ENCODE measurements at places on chromosomes 3 and 15. TPM values are rescaled to one million over a fixed set of nuclear protein-coding genes. Genes with fewer than 3 reads are reported as not detected.
A peak's percentile ranks its signal among the peaks of the same experiment; 100 is the strongest.

GRCh38 chr15:48493763-48494225 lies 151.7 kb downstream of the FBN1 start:
- no peak for DNase-seq

DNA sequence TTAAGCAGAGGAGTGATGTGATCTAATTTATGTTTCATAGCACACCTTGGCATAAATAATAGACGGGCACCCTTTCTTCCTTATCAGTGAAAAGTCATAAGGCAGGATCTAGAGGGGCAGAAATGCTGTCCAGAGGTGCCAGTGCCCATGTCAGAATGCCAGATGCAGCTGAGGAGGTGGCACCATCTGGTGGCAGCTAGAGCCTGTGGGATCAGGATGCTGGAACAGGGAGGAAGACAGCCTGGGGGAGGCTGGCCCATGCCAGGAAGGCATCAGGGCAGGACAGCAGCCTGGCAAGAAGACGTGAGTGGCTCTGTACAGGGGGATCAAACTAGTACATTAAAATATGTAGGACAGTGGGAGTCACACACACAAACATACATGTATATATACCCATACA lies 16.5 kb downstream of the MYH15 start:
- peak; percentile 36 for DNase-seq

ERC2 gene
- total RNA-seq = 24.0 TPM

OIP5 gene
- total RNA-seq = 5.5 TPM

CYP8B1 gene
- total RNA-seq = not detected

DNA sequence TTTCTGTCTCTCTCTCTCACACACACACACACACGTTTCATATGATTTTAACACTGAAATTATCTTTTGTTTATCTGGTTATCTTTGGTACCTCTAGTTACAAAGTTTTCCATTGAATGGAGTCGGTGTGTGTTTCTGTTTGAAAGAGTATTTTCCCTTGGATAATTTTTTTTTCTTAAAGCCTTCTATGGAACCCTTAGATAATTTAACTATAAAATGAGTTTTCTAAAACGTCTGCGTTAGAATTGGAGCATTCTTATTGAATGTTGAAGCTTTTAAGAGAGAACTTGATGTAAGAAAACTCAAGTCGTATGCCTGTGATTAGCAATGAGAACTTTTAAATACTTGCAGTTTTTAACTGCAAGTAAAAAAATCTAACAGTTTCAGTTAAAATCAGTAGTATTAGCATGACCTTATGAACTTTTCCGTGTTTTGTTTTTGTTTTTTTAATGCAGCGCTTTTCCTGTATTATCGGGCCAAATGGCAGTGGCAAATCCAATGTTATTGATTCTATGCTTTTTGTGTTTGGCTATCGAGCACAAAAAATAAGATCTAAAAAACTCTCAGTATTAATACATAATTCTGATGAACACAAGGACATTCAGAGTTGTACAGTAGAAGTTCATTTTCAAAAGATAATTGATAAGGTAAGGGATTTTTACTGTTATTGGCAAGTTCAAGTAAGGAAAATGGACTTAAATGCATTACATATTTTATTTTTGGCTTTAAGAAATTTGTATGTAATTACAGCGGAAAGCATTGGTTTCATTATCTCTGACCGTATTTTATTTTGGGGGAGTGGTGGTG lies 3.0 kb downstream of the SMC4 start:
- DNase-seq = no peak

GRCh38 chr15:101528108-101528916 lies 38.8 kb upstream of the PCSK6 start:
- peak; percentile 55 for DNase-seq

DNA sequence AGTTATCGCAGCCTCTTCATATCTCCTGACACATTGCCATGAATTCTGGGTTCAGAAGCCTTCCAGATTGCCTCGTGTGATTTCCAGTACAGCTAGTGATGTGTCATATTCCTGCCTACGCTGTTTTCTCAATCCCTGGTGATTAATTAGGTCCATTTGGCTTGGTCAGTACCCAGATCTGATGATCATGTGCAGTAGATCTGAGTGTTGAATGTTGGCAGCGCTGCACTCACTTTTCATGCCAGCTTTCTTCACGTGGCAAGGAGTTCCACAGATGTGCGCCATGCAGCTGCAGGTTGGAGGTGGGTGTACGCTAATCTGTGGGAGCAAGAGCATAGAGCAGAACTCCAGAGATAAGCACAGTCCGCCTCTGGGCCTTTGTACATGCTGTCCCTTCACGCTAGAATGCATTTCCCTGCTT lies 86.9 kb upstream of the COL6A5 start:
- no peak for DNase-seq

DNA sequence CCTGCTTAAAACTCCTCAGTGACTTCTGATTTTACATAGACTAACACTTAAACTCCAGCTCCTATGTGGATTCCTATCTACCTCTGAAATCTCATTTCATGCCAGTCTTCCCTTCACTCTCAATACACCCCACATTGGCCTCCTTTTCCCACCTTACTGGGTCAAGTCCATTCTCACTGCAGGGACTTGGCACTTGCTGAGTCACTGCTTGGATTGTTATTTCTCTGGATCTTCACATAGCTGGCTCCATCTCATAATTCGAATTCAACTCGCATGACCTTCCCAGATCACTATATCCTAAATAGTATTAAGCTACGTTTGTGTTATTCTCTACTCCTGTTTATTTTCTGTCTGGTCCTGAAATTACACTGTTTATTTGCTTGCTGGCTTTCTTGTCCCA lies 59.6 kb upstream of the FRMD4B start:
- DNase-seq = no peak

GRCh38 chr3:113035387-113035982 lies 44.7 kb downstream of the GTPBP8 start:
- peak; percentile 85 for DNase-seq

GRCh38 chr3:147773116-147773630 lies 364.0 kb downstream of the ZIC1 start:
- no peak for DNase-seq

- no peak for DNase-seq
Measured at GRCh38 chr15:62758126-62758951, 284.2 kb upstream of the TPM1 start.

- DNase-seq = no peak
Measured at GRCh38 chr15:101037090-101037830, 118.1 kb downstream of the LRRK1 start.

- DNase-seq = no peak
Measured at GRCh38 chr3:46953234-46954010, 23.1 kb downstream of the CCDC12 start.

DNA sequence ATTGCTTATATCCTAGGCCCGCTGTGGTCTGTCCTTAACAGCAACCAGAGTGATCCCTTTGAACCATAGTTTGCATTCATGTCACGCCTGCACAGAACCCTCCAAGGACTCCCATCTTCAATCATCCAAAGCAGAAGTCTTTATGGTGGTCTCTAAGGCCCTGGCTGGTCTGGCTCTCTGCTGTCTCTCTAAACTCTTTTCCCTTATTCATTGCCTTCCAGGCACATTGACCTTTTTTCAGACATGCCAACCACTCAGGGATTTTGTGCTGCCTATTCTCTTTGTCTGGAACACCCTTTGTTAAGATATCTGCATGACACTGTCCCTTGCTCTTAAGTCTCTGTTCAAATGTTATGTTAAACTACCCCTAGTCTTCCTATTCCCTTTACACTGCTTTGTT lies 21.9 kb upstream of the ZBTB47 start:
- DNase-seq = peak; percentile 67

STRIT1 gene
- not detected for total RNA-seq

DET1 gene
- 10.2 TPM for total RNA-seq

- DNase-seq = no peak
Measured at GRCh38 chr3:14506626-14507304, 33.4 kb downstream of the GRIP2 start.

ARGFX gene
- not detected for total RNA-seq

IQCF5 gene
- total RNA-seq = not detected

ANKRD34C gene
- total RNA-seq = 0.28 TPM

GOLGA8G gene
- total RNA-seq = not detected

- DNase-seq = no peak
Measured at GRCh38 chr3:38985981-38986380, 65.8 kb downstream of the SCN11A start.

OSBPL10 gene
- total RNA-seq = 10.5 TPM

- no peak for DNase-seq
Measured at GRCh38 chr15:43143203-43143941, 10.0 kb downstream of the TMEM62 start.

- DNase-seq = no peak
Measured at GRCh38 chr3:182632077-182632393, 161.3 kb upstream of the ATP11B start.

KBTBD13 gene
- not detected for total RNA-seq

GRCh38 chr15:55289011-55289745 lies 435 bp downstream of the RAB27A start:
- no peak for DNase-seq

DNA sequence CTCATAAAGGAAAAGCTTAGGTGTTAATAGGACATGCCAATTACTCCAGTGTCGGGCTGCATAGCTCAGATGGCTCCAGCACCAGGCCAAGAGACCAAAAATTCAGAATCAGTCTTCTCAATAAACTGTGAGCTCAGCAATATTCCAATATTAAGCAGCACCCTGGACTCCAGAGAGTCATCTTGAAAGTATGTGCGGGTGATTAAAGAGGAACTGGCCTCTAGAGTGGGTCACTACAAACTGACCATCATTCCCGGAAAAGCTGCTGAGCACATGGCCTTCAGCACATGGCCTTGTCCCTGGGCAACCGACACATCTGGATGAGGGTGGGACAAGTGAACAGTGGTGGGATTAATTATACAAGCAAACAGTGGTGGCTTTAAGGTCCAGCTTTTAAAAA lies 59.0 kb downstream of the MAGI1 start:
- no peak for DNase-seq

All from spinal cord (tissue), 10 donors.